ENCODE measurements at places on chromosomes 13 and 19.
A peak's percentile ranks its signal among the peaks of the same experiment; 100 is the strongest.

- DNase-seq, result no peak
Measured at GRCh38 chr19:46015687-46016425, 7.0 kb downstream of the PGLYRP1 start.

DNA sequence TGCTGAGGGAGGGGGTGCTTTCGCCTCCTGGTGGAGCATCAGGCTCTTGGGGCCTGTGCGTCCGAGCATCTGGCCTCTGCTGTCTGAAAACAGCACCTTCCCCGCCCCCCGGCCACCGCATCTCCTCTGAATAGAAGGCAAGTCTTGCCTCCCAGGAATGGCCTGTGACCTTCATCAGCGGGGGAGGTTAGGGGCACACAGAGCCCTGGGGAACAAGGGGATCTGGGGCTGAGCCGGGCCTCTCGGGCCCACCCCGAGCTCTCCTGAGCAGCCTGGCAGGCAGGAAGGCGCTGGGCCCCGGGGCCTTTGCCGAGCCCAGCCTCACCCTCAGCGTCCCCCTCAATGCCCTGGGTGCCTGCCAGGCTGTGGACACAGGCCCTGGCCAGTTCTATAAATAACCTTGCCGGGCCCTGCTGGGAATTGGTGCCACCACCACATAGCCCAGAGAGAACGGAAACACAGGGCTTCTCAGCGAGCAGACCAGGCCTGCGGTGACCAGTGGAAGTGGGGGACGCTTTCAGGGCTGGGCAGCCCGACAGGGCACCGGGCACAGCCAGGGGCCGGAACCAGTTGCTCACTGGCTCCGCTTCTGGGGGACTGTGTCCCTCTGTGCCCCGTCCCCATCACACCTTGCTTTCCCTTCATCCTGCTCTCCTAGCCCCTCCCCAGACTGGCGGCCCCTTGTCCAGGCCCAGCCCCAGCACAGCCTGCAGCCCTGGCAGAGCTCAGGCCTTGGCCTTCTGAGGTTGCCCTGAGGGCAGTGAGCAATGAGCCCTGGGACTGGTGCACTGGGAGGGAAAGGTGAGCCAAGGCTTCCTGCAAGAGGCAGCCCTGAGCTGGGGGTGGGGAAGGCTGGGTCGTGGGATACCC lies 9.5 kb downstream of the STK11 start:
- DNase-seq, result no peak

DNA sequence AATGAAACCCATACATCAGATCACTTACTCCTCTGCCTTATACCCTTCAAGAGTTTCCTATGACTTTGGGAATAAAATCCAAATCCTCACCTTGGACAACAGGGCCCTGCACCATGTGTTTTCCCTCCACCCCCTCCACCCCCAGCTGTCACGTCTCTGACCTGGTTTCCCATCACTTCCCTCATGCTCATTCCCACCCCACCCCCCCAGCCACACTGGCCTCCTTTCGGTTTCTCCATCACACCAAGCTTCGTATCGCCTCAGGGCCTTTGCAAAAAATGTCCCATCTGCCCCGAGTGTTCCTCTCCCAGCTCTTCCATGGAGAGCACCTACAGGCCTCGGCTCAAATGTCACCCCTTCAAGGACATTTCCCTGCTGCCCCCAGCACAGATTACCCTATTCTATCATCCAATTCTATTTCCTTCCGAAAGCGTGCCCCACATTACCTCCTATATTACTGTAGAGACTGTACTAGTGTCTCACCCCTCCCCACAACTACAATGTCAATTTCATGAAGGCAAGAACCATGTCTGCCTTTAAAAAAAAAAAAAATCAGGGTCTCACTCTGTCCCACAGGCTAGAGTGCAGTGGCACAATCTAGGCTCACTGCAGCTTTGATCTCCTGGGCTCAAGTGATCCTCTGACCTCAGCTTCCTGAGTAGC lies 16.8 kb upstream of the FFAR2 start:
- no peak for DNase-seq

GRCh38 chr19:7505288-7505681 lies 10.6 kb upstream of the ZNF358 start:
- DNase-seq, result no peak

- DNase-seq, result peak; percentile 27
Measured at GRCh38 chr19:57099199-57099661, 20.6 kb upstream of the USP29 start.

- no peak for DNase-seq
Measured at GRCh38 chr13:46577696-46578589, 25.0 kb downstream of the LRCH1 start.

DNA sequence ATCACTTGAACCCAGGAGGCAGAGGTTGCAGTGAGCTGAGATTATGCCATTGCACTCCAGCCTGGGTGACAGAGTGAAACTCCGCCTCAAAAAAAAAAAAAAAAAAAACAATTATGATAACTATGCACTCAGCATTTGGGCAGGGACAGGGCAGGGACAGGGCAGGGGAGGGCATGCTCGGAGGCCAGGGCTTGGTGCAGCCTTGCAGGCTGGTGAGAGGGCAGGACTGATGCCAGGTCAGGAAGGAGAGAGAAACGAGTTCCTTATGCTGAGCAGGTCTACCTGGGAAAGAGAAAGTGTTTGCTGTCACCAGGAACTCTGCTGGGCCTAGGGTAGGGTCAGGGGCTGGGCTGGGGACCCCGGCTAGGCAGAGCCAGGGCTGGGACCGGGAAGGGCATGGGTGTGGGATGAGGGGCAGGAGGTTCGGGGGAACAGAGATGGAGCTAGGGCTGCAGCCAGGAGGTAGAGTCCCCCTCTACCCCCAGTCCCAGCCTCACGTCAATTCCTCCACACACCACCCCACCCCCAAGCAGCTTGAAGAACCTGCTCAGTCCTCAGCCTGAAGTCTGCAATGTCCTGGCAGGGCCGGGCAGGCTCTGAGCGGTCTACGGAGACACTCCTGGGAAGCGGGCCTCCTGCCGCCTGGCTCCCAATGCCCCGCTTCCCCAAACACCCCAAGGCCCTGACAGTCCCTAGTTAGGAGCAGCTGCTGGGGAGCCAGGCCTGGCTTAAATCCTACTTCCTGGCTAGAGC lies 2.8 kb downstream of the FXYD3 start:
- DNase-seq, result no peak

DNA sequence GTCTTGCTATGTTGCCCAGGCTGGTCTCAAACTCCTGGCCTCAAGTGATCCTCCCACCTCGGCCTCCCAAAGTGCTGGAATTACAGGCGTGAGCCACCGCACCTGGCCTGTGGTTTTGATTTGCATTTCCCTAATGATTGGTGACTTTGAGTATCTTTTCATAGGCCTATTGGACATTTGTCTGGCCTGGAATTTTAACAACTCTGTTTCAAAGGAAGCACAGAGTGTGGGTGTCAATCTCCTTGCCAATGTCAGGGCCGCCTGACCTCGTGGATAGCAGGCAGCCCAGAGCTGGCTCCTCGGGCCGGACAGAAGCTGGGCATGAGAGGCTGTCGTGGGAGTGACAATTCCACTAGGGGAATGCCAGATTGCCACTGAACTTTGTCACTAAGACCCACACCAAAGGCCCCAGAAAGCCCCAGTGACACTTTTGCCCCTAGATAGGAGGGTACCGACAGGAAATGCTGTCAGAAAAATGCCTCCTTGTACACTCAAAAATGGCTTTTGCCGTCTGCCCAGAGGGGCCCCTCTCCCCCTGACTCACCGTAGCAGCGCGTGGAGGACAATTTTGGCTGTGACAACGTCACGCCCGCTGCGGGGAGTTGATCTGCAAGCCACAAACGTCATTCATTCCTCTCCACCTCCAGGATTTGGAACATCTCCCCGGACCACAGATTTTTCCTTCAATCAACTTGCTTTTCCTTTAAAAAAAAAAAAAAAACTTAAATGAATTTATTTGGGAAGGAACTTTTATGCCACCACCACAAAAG lies 11.7 kb upstream of the ADGRE5 start:
- no peak for DNase-seq

DNA sequence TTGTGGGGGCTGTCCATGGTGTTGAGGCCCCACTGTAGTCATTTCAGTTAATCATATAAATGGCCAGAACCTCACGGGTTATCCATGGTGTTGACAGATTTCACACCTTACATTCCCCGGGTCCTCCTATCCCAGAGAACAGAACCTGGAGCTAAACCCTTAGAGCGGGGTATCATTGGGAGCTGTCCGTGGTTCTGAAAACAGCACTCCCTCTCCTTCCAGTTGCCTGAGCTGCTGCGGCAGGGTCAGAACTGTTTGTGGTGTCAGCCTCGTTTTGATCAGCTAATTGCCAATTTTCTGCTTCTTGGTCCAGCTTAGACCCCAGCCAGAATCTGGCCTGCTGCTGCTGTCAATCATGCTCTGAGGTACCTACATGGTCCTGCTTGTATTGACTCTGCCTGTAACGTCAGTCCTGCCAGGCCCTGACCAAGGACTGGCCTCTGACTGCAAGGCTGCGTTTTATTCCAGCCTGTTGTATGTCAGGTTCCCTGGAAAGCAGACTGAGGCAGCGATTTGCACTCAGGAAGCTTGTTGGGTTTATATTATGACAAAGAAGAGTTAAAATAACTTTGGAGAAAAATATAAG lies 55.8 kb upstream of the KCTD15 start:
- DNase-seq, result no peak

DNA sequence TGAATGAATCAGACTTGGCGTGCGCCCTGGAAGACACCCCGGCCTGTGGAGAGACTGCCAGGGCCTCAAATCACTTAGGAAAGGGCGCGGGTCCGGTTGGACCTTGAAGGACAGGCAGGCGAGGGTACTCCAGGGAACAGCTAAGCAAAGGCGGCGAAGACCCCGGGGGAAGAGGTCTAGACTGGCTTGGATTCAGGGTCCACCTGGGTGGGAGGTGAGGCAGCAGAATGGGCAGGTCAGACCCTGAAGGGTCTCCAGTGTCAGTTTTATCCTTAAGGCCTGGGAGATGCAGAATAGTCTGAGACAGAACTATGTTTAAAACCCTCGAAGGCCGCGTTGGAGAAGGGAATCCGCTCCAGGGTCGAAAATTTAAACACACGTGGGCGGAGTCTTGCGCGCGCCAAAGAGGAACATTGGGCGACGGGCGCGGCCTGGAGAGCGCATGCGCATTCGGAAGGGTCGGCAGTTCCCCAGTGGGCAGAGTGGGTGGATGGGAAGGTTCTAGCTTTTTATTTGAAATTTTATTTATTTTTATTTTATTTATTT lies 567 bp upstream of the SMG9 start:
- peak; percentile 72 for DNase-seq

All from activated CD8-positive, alpha-beta memory T cell treated with anti-CD3 and anti-CD28 coated beads for 48 hours (primary cell).